Spleen (tissue), 13 donors: ENCODE measurements at places on chromosomes 11 and 22.

- DNase-seq, result no peak
Measured at GRCh38 chr22:40541300-40541699, 95.2 kb downstream of the MRTFA start.

GRCh38 chr11:115360186-115360824 lies 143.9 kb downstream of the CADM1 start:
- no peak for DNase-seq

DNA sequence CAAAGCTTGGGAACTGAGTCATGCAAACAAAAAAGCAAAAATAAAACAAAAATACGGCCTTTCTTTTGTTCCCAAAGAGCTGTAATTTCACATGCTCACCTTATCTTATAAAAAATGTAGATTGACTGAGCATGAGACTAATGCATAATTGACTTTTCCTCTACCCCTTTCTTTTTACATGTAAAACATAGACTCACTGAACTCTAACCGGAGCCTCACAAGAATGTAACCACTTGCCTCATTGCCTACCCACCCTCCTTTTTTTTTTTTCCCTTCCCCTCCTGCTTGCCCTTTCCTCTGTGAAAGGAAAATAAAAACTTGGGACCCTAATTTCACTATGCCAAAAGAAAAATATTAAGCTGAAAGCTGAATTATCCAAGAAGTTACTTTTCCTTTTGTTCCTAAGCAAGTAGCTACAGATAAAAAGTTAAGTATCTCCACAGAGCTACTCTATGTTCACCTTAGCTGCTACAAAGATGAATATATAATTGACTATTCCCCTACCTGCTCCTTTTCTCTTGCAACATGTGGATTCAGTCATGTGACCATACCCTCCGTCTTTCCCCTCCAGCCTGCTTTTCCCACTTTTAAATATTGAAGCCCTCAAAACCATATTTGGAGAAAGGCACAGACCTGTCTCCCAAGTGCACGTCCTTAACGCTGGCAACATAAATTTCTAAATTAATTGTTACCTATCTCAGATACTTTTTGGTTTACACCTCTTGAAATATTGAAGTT lies 39.6 kb upstream of the WEE1 start:
- no peak for DNase-seq

GRCh38 chr11:34049028-34049427 lies 2.5 kb upstream of the CAPRIN1 start:
- no peak for DNase-seq

DNA sequence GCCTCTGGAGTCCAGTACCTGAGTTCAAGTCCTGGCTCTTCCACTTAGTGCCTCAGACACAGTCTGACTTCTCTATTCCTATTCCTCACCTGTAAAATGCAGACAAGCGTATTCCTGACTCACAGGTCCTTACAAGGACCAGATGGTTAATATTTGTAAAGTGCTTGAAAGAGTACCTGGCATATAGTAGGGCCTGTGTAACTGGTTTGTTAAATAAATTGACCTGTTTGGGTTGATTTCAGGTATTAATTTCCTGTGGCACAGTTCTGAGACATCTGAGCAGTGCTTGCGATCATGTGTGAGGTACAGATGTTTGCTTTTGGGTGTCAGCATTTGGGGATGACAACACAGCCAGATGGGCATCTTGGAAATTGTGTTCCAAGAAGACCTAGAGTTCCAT lies 127.5 kb downstream of the APIP start:
- DNase-seq, result no peak

DNA sequence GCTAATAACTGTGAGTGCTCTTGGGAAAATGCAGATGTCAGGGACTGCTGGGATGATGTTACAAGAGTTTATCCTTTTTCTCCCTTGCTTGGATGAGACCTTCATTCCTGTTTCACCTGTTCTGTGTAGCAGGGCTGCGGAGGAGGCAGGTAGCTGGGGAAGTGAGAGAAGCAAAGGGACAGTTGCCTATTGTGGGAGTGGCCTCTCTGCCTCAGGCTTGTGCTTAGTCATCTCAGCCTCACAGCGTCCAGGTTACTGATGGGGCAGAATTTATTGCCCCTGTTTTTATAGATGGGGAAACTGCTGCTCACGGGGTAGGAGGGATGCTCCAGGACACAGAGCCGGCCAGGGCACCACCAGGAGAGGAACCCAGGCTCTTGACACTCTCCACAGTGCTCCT lies 1.7 kb downstream of the STX3 start:
- DNase-seq, result peak; percentile 76

- no peak for DNase-seq
Measured at GRCh38 chr11:133516845-133517244, 15.5 kb downstream of the OPCML start.

- DNase-seq, result no peak
Measured at GRCh38 chr11:76823481-76824028, 37.2 kb upstream of the ACER3 start.

GRCh38 chr11:61489833-61490721 lies 18.5 kb upstream of the LRRC10B start:
- no peak for DNase-seq

DNA sequence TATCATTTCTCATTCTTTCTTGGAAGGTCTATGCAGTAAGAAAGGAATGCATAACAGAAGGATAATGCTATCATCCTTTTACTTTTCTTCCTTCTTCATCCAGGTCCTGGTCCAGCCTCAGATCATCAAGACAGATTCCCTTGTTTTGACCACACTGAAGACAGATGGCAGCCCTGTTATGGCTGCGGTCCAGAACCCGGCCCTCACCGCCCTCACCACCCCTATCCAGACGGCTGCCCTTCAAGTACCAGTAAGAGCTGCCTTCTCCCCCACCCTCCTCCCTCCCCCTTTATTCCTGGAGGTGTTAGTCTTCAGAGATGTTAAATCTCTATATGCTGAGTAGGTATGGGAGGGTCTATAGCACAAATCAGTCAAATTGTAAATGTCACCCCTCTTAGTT lies 37.9 kb downstream of the SREBF2 start:
- no peak for DNase-seq

- no peak for DNase-seq
Measured at GRCh38 chr11:123578778-123579481, 75.5 kb downstream of the SCN3B start.

DNA sequence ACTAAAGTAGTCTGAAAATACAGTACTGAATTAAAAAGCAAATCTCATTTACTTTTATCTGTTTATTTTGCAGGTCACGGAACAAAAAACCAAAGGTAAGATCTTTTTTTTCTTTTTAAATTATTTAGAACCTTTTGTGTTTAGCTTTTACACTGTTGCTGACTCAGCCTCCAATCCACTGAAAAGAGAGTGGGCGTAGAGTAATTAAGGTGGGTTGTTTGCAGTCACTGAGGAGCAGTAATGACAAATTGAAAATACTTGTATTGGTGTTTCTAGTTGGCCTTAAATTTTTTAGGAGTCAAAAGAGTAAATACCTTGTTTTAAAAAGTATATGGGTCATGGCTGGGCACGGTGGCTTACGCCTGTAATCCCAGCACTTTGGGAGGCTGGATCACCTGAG lies 73.4 kb downstream of the TNRC6B start:
- DNase-seq, result no peak

- no peak for DNase-seq
Measured at GRCh38 chr11:19511413-19512183, 201.0 kb upstream of the NAV2 start.

- no peak for DNase-seq
Measured at GRCh38 chr11:74462631-74463030, 4.7 kb downstream of the KCNE3 start.

- DNase-seq, result no peak
Measured at GRCh38 chr11:31797190-31798056, 13.7 kb downstream of the PAX6 start.
